Activated effector memory CD4-positive, alpha-beta T cell treated with Interleukin-2 at 50 U/mL for 16 hours (primary cell): ENCODE measurements at places on chromosomes 7 and 10.

DNA sequence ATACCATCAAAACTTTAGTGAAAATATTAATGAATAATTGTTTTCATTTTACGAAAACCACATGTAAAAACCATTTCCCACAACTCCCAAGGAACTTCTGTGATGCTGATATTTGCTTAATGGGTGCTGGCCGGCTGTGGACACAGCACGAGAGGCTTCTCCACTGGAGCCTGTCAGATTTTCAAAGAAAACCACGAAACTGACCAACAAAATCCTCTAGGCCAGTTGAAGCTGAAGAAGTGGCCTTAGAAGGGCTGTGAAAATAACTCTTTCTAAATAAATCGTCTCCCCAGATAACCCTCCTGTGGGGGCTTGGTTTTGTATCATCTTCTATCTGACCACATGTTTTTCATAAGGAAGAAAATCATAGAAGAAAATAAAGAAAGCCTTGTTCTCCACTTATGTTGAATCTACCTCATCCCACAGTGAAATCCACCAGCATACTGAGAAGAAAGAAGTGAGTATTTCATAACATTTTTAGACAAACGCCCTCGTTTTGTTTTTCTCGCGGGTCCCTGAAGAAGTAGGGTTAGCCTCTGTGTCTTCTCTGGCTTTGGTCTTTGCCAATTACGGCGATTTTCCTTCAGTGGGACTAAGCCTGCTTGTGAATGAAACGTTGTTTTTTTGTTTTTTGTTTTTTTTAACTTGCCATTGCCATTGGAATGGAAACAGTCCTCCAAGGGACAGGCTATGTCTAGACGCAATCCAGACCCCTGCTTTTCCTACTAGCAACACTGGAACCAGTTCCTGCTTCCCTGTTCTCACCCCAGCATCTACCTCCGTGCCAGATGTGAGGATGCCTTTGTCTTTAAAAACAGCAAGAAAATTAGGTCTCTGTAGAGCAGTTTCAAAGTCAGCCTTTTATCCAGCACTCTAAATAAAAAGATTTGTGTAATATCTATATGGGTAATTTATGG is 123.9 kb downstream of the ADAM12 start:
- DNase-seq, result no peak

DNA sequence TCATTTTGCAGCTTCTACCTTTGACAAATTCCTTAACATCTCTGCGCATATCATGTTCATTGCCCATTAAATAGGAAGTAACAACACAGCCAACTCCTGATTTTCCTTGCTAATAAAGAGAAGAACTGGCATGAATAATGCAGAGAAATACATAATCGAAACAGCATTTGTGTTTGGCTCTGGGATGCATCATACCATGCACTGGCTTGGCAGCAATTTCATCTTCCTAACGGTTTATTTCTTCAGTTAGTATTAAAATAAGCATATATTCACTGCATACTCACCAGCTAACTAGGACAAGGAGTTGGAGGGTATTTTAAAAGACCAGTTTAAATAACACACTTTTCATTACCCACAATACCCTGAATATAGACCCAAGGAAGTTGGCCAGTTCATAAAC is 132.5 kb downstream of the ITGA8 start:
- no peak for DNase-seq

GRCh38 chr7:75649462-75649861 is 89.3 kb downstream of the HIP1 start:
- DNase-seq, result no peak

DNA sequence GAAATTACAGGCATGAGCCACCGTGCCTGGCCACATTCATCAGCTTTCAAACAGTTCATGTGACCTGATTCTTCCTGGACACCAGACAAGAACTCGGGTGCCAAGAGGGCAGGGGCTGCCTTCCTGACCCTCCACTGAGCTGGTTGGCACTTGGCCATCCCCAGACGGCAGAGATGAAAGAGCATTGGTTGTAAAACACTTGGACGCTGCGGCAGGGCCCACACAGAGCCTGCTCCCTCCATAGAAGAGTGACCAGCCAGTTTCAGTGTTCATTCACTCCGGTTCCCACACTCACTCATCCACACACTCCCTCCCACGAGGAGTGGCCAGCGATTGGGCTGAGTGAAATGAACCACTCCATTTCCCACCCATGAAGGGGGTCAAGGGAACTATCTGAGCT is 112.3 kb downstream of the ITGB8 start:
- DNase-seq, result no peak

DNA sequence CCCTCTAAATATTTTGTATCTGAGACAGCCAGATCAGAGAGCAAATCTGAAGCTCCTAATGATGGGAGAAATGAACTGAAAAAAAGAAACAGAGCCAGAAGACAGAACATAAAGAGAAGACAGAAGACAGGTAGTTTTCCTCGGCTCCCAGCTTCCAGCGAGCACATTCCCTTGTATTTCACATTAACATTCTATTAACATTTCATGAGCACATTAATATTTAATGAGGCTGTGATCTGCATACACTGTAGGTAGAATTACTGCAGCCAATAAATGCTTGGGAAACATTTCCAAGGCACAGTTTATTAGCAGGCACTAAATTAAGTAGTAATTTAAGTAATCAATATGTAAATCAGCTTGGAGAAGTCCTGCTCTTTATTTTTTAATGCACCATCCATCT is 349.9 kb downstream of the ELMO1 start:
- DNase-seq, result no peak

DNA sequence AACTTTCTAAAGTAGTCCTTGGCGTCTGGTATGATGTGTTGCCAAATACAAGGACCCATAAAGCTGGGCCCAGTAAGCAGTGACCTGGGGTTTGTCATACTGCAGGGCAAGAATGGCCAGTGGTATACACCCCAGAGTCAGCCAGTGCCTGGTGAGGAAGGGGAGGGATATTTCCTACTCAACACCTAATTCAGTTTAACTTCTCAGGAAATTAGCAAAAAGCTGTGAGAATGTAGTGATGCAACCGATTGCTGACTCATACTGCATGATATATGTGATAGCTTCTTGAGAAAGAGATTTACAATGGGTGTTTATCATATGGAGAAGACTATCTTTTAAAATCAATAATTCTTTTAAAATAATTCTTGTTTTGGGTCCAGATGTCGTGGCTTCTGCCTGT is 889.3 kb upstream of the CELF2 start:
- DNase-seq, result no peak

DNA sequence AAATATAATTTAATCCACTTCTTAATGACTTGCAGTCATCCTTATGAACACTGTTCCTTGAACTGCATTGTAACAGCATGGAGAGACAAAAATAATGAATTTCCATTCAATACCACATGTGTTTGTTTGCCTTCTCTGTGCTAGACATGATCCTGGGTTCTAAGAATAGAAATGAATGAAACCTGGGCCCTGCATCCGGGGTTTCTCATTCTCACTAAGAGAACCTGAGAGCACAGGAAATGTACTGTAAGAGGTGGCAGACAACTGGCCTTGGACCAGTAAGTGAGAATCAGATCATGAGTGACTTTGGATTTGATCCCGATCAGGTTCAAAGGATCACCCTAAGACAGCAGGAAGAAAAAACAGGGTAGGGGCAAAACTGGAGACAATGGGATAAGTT is 37.2 kb upstream of the CUL1 start:
- no peak for DNase-seq

DNA sequence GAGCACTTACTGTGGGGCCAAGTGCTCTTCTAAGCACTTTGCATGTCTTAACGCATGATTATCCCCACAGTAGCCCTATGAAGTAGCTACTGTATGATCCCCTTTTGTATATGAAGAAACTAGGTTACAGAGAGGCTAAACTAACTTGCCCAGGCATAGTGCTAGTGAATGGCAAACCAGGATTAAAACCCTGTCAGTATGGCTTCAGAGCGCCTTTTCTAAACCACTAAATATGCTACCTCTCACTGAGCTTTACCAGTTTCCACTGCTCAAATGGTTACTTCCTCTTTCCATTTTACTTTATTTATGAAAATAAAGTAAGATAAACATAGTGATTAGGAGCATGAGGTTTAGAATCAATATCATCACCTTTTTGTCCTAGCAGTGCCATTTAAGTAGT is 73.6 kb downstream of the PODXL start:
- DNase-seq, result no peak

- no peak for DNase-seq
Measured at GRCh38 chr10:131777921-131778320, 122.9 kb upstream of the PPP2R2D start.

DNA sequence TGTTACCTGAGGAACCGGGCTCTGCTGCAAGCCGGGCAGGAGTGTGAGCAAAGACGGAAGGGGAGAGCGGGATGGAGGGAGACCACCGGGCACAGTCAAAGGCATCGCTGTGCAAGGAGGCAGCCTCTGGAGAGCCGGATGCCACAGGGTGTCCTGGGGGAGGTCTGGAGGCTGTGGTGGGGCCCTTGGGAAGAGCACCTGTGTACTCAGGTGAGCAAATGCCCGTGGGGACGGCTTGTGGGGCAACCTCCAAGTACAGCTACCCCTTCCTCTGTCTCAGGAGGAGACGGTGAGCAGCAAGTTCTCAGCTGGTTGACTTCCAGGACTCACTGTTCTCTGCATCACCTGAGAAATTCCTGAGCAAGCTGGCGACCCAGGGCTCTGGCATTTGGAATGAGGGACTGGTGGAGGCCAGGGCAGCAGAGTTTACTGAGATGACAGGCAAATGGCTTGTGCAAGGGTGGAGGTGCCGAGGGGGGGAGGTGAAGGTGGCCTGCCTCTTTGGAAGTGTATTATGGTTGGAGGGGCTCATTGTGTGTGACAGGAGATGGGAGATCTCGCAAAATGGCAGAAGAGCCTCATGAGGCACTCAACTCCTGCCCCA is 345.2 kb upstream of the SHH start:
- no peak for DNase-seq

DNA sequence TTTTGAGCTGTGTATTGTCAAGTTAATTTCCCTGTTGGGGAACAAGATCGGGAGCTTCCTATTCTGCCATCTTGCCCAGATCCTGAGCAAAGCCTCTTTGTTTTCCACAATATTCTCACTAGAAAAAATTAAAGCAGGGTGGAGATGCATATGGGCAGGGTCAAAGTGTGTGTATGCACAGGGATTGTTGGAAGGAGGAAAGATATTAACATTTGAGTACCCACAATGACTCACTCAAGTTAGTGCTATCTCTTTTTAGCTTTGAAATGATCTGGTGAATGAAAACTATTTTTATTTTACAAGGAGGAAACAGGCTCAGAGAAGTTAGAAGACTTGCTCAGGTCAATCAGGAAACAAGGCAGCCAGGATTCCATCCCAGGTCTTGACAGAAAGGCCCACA is 6.7 kb upstream of the BTBD16 start:
- no peak for DNase-seq

DNA sequence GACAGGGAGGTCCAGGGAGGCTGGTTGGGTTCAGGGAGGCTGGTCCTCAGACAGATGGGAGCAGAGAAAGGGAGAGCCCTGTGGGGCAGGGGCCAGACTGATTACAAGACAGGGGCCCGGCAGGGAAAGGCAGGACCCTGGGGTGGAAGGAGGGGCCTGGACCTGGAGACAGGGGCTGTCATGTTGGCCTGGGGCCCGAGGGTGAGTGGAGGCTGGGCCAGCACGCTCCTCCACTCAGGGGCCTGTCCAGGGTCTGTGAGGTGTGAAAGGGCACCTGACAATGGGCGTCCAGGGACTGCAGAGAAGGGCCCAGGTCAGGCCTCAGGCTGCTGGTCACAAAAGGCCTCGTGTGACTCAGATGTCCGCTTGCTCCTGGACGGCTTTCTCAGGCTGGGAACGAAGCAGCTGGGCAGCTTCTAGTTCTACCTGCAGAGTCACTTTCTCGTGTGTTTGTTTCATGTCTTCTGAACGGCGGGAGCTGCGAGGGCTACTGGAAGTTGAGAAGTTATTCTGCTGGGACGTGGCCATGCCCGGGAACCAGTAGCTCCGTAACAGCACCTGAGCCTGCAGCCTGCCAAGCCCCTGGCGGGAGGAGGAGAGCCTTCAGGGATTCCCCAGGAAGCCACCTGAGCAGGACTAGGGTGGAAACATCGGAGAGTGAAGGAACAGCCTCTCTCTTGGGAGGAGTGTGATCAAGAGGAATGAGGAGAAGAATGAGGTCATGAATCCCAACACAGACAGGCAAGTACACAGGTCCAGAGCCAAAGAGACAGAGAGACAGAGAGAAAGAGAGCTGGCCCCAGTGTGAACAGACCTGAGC is 65.8 kb downstream of the KLF6 start:
- no peak for DNase-seq

DNA sequence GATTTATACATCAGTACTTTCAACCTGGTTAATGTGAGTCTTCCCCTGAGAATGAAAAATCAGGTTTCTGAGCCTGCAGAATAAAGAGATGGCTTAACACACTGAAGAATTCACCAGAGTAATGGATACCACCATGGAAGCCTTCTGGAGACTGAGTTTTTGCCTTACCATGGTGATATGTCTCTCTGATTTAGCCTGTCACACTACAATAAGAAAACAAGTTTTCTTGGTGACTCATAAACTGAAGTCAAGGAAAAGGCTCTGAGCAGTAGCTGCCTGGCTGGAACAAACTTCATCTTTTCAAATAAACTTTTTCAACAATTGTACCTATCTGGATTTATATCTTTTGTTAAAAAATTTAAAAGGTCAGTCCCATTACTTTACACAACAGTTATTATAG is 229.0 kb downstream of the PRPF18 start:
- no peak for DNase-seq

GRCh38 chr10:102508506-102508905 is 4.7 kb downstream of the SUFU start:
- no peak for DNase-seq

DNA sequence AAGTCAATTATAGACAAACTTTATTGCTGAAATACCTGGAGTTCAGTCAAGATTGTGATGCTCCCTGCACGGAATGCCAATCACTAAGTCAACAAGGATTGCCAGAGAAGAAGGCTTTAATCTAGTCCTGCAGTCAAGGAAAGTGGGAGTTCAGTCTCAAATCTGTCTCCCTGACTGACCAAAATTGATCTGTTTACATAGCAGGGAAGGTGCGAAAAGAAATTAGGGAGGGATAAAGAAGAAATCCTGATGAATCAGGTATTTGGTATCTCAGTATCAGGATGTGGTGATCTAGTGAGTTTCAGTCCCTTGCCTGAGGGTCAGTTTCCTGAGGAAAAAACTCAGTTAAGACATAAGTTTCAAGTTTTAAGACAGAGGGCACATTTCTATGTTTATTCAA is 2.1 kb upstream of the AKR1D1 start:
- DNase-seq, result no peak

DNA sequence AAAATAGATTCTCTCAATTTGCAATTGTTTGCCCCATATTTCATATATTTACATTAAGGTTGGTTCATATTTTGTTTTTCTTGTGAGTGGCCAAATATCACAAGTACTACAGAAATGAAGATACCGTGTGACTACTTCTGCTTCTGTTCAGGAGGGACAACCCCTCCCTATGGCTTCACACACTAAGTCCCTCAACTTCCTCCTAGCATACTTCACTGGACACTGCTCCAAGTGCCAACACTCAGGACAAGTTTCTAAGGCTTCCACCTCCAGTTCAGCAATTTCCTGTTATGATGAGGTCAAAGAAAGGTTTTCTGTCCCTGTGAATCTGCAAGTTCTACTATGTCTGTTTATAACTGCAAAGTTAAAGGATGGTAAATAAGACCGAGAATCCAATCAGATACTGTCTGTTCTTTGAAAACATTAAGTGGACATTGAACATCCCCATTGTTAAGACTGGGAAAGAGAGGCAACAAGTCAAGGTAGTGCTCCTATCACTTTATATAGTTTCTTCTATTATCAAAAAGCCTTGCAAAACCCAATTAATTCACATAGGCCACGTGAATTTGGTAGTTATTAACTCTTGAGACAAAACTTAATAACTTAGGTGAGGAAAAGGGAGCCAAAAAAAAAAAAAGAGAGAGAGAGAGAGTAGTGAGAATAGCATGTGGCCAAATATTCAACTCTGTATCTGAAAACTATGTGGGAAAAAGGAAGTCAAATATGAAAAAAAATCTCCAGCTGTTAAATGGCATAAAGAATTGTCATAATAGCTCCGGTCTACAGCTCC is 81.3 kb upstream of the DKK1 start:
- no peak for DNase-seq
